HCT116 (cell line): ENCODE measurements at places on chromosomes 13 and 19. TPM values are rescaled to one million over a fixed set of nuclear protein-coding genes. Genes with fewer than 3 reads are reported as not detected.

Gene FXYD7
- 0.71 TPM for total RNA-seq

DNA sequence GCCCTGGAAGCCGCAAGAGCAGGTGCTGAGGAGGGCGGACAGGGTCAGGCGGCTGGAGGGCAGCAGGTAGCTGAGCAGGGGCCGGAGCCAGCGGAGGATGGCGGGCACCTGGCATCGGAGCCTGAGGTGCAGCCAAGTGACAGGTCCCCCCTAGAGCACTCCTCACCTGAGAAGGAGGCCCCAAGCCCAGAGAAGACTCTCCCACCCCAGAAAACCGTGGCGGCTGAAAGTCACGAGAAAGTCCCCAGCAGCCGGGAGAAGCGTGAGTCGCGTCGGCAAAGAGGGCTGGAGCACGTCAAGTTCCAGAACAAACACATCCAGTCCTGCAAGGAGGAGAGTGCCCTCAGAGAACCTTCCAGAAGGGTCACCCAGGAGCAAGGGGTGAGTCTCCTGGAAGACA is 20.5 kb upstream of the USE1 start:
- DNase-seq = no peak

Gene GARIN5A
- 12.2 TPM for total RNA-seq

DNA sequence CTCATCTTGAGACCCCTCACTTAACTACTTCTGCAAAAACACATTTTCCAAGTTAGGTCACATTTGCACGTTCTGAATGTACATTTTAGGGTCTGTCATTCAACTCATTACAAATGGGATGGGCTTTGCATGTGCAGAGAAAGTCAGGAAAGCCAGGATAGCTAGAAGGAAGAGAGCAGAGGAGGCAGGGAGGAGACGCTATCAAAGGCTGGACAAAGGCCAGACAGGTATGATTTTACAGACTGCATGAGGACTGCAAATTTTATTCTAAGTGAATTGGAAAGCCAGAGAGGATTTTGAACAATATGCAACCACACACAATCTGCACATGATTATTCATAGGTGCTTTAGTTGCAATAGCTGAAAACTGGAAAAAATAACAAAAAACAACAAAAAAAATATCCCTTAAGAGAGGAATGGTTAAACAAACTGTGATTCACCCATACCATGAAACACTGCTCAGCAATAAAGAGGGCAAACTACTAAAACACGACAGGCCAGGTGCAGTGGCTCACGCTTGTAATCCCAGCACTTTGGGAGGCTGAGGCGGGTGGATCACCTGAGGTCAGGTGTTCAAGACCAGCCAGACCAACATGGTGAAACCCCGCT is 21.1 kb downstream of the SYDE1 start:
- no peak for DNase-seq

DNA sequence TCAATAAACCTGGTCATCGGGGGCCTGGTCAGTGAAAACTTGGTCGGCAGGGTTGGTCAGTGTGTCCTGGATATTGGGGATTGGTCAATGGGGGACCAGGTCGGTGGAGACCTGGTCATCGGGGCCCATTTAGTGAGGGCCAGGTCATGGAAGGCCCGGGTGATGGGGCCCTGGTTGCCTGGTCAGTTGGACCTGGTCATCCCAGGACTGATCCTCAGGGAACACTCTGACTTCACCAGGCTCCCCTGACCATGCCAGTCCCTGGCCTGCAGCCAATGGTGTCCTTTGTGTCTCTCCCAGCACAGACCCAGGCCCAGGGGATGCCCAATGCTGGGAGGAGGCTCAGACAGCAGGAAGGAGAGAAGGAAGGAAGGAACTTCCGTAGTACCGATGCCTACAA is 42.1 kb upstream of the TPM4 start:
- no peak for DNase-seq

Gene IER2
- total RNA-seq = 247 TPM

DNA sequence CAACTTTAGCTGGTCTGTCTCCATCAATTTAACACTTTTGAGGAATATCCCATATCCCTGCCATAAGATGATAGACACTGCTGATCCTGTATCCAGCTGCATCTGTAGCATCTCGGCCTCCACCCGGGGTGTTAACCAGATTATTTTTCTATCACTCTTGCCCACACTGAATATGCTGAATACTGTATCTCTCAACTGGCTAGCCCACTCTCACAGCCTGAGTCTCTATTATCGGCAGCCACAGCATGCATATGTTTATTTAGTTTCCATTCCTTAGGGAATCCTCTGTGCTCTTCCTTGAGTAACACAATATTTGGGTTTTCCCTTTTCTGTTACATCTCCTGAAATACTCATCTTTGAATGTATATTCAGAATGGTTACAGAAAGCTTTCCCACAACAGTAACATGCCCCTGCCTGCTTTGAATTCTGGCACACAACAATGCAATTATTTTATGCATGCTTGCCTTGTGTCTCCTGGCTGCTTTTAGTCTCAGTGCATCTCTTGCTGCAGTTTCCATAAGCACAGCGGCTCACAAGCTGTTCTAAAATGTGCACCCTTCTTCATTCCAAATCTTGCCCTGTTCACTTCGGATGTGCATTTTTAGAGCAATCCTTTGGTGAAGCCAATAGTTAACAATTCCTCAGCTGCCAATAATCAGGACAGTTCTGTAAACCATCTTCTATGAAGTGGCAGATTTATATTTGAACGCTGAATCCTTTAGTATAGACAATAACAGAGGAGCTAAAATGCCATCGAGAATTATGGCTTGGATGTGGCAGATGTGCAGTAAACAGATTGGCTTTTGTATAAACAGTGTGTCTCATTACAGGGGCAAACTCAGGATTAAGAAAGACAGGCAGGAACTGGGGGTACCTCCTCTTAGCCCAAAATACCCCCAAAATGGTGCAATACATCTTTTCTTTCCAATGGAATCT is 261.9 kb upstream of the SOX21 start:
- DNase-seq = no peak
